ENCODE measurements at places on chromosomes 13 and 19.

GRCh38 chr13:59532405-59532804 lies 631.3 kb downstream of the DIAPH3 start:
- no peak for DNase-seq

- DNase-seq: no peak
Observed at GRCh38 chr13:66071608-66072007, 1158.5 kb downstream of the PCDH9 start.

DNA sequence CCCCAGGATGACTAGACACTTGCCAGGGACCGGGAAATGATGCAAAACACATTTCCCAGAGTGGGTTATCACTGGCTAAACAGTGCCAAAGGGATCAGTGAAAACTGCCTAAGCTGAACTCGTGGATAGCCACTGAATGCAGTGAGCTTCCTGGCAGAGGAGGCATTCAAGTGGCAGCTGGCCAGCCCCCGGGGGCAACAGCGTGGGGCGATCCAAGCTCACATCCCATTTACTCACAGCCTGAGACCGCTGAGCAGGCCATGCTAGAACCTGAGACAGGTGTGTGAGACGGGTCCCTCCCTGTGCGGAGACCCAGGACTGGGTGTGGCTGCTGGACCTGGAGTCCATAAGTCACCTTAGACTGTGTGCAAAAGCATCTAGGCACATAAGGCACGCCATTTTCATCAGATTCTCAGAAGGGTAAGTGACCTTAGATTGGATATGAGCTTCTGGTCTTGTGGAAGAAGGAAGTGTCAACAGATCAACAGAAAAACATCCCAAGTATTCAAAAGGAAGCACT lies 51.9 kb upstream of the SLC15A1 start:
- DNase-seq: no peak

GRCh38 chr13:25169356-25169755 lies 2.7 kb downstream of the AMER2 start:
- DNase-seq: no peak

DNA sequence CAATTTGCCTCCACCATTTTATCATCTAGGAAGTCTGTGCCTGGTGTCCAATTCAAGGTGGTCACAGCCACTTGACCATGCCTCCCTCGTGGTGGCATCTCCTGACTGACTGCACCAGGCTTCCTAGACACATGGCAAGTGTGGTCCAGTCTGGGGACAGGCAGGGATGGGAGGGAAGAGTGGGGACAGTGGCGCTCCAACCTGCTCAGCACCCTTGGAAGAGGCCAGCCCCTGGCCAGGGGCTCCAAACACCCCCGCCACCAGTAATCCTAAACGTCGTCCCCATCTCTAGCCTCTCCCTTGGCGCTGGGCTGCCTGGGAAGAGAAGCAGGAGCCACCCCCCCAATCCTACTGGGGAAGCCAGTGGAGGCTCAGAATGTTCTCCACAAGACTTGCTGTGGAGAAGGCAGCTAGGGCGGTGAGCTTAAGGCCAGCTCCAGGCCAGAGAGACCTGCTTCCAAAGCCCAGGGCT lies 2.7 kb downstream of the RPL36 start:
- no peak for DNase-seq

DNA sequence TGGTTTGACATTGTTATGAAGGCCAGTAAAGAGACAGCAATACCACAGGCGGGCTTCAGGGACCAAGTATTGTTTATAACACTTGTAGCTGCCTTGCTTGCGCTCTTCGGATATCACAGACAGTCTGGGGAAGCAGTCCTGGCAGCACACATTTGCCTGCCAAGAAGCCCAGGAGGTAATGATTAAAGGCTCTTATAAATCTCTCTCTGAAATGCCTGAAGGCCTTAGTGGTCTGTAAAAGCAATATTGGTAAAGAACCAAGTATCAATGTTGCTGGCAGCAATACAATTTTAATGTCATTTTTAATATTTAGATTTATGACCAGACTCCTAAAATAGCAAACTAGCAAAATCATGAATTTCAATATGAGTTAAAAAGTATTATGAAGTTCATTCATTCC lies 1312.4 kb downstream of the PCDH9 start:
- DNase-seq: no peak

DNA sequence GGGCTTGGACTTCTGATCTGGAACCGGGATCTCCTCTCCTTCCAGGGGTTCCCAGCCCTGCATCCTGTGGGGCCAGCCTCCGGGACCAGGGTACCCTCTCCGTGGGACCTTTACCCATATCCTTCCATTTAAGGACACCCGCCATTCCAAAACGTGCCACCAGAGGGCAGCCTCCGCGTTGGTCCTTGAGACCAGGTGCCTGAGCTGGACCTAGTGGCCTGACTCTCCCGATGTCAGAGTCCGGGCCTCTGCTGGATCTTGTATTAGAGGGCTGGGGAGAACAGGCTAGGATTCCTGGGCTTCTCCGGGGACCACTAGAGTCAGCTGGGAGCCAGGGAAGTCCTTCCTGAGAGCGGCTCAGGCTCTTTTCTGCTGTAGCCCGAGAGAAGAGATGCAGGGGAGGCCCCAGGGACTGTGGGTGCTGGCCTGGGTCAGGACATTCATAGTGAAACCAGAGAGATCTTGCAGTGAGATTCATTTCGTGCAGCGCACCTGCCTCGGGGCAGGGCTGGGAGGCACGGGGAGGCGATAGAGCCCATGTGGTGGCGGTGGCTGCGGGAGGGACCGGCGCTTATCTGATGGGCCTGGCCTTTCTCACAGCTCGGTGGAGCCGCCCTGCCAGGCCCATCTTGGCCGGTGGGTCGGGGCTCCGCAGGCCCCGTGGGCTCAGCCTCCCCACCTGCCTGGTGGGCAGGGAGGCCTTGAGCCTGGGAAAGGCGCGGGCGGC lies 9.8 kb upstream of the SLC7A10 start:
- DNase-seq: peak; percentile 85

DNA sequence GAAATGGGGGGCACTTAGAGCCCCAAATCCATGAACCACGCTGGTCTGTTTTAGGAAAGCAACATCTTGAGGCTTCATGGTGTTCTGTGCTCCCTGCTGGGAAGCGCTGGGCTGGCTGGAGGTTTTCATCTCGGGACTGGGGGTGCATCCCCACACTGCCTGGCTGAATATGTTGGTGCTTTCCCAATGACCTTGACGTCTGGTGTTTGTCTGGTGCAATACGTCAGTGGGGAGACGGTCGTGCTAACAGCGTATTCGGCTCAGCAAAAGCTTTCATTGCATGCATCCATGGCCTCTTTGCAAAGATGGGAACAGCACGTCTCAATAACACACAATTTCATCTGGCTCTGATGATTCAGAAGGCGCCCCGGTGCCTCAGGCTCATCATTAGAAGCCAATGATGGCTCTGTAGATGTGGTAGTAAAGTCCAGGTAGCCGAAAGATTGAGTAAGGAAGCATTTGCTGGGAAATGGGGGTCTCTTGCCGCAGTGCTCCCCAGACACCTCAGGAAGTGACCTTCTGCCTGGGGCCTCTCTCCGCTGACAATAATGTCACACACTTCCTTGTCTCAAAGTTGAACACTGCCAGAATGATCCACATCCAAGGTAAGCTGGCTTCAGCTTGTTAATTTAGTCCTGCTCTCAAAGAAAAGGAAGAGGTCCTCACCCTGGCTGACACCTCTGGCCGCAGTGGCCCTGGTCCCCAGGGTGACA lies 97.7 kb downstream of the ING1 start:
- DNase-seq: no peak

DNA sequence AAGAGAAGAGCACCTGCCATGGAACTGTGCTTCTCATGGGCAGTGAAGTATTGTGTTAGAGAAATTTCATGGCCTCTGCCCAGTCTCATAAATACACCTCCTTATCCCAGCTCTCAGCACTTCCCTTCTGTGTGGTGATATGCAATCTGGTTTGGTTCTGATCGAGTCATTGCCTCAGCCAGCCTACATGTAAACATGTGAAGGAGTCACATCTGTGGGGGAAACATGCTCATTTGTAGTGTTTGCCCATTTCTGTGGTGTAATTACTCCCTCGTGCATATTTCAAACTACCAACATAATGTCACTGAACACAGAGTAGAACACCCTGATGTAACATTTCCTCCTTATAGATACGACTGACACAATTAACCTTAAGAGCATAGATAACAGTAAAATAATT lies 183.0 kb downstream of the DCT start:
- no peak for DNase-seq

- peak; percentile 28 for DNase-seq
Observed at GRCh38 chr19:1087813-1088415, 7.3 kb downstream of the POLR2E start.

DNA sequence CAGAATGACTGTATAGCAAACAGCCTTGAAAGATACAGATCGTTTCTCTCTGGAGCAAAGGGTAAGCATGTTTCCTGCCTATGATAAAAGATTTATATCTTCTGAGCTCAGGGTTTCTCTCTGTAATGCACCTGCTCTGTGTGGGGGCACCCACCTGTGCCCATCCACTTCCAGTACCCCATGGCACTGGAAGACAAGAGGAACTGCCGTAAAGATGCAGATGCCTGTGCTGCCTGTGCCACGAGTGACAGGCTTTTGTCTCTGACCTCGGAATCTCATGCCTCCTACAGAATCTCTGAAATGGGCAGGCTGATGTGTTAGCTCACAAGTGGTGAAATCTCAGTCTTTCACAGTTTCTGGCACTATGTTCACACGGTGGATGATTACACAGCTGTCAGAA lies 50.3 kb upstream of the ATP11A start:
- no peak for DNase-seq

DNA sequence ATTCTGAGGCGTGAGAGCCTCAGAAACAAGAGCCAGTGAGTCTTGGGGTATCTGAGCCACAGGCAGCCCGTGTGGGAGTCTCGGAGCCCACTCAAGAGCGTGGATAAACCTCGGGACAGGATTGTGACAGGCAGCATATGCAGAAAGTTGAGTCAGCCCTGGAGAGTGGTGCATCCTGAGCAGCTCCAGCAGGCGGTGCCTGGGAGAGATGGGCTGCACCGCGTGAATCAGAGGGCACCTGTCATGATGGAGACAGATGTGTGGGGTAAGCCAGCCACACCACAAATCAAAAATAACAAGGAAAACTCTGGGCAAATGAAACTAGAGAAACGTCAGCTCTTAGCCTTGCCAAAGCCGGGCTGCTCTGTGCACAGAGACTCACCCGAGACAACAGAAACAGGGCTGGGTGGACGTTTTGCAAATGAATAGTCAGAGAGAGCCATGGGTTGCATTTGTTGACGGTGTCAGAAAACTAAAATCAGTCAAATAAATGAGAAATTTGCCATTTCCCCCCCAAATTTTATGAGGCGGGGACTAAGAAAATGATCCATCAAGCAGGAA lies 30.0 kb upstream of the POP4 start:
- DNase-seq: no peak

DNA sequence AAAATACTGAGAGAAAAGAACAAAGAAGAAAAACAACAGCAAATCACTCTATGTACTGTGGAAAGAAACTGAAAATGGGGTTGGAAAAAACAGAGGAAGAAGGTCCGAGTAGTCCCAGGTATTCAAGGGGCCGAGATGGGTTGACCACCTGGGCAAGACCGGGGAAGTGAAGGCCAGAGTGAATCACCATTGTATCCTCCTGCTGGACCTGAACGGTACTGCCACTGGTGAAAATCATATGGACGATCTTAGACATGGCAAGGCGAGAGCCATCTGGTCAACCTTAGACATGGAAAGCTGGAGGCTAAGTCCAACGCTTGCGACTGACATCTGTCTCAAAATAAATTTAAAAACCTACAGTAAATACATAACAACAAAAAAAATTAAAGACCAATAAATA lies 44.4 kb upstream of the ZNF91 start:
- no peak for DNase-seq

DNA sequence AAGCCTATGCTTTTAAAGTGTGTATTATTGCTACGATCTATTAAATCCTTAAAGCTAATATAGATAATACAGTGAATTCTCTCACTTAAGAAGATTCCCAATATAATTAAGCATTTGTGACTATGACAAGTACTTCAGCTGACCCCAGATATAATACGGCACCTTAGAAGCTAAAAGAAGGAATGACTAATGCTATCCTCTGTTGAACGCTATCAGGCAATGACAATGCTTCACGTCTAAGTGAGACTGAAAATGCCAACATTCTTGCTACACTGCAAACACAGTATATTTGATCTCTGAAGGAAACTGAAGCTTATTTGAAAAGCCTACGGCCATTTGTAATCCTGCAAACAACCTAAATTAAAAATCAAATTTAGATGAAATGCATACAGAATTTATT lies 19.7 kb downstream of the VWA8 start:
- no peak for DNase-seq

- peak; percentile 5 for DNase-seq
Observed at GRCh38 chr19:1066251-1066747, 668 bp upstream of the ARHGAP45 start.

GRCh38 chr13:30241532-30241931 lies 65.8 kb downstream of the KATNAL1 start:
- no peak for DNase-seq

DNA sequence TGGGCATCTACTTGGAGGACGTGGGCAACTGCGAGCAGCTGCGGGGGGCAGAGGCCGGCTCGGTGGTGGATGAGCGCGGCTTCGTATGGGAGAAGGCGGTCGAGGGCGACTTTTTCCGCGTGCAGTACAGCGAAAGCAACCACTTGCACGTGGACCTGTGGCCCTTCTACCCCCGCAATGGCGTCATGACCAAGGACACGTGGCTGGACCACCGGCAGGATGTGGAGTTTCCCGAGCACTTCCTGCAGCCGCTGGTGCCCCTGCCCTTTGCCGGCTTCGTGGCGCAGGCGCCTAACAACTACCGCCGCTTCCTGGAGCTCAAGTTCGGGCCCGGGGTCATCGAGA lies 10.3 kb upstream of the STRN4 start:
- no peak for DNase-seq

DNA sequence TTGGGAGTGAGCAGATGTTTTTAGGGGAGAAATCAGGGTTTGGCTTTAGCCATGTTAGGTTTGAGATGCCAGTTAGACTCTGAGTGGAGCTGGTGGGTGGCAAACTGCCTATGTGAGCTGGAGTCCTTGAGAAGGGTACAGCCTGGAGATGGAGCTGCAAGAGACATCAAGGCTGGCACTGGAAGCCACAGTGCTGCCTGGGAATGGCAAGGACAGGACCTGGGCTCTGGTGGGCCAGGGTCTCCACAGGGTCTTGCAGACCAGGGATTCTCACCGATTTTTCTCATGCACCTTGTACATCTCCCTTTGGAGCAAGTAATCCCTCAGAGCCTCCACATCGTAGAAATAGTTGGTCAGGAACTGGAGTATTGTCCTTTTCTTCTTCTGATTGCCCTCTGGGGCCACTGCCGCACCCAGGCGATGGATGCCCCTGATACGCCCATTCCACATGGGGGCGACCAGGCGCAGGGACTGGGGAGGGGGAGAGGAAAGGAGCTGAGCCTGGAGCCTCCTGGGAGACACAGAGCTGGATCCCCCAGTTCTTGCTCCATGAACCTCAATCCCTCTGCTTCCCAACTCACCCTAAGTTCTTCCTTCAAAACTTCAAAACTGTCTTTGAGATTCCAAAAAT lies 1.7 kb downstream of the DMAC2 start:
- DNase-seq: no peak

DNA sequence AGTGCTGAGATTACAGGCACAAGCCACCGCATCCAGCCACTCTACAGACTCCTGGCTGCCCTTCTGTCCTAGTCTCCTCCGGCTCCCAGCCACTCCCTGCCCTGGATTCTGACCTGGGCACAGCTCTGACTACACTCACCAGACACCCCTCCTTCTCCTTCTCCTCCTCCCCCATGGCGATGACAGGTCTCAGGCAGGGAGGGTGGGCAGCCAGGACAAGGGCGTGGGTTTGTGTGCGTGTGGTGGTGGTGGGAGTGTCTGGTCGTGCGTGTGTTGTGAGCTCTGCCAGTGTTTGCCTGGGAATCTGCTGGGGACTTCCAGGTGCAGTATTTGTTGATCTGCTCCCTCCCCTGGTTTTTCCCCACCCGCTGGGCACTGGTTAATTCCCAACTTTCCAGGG lies 3.0 kb upstream of the NCCRP1 start:
- no peak for DNase-seq

Measured in activated naive CD4-positive, alpha-beta T cell treated with Interleukin-2 at 50 U/mL for 16 hours (primary cell).